ENCODE measurements at places on chromosomes 4 and X.

GRCh38 chr4:87838890-87839591, 6.3 kb downstream of the MEPE start:
- DNase-seq: no peak
- no peaks in the 10 kb centered on the region for H3K36me3 ChIP-seq
- H3K4me3 ChIP-seq: no peak overlapping the region

DNA sequence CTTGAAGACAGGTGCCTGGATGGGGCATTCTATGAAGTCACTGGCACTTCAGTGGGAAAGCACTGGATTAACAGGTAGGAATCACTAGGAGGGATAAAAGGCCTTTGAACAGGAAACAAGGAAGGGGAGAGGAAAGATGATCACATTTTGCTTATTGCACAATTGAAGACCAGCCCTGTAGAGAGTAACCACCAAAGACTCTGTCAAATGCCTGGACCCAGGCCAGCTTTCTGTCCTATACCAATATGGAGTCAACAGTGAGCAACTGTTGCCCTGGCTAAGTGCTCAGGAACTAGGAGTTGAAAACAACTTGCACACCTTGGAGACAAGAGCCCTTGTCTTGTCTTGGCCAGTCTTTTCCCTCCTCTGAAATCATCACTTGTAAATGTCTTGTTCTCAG, 14.1 kb upstream of the RTL3 start:
- no peaks in the 10 kb centered on the region for H3K4me1 ChIP-seq
- H3K27ac ChIP-seq: no peak overlapping the region
- no peak overlapping the region for H3K4me3 ChIP-seq
- H3K27me3 ChIP-seq: no peaks in the 10 kb centered on the region
- no peak for DNase-seq

GRCh38 chr4:74535512-74535911, 90.6 kb downstream of the AREG start:
- H3K27me3 ChIP-seq: no peaks in the 10 kb centered on the region
- H3K4me1 ChIP-seq: no peaks in the 10 kb centered on the region
- H3K4me3 ChIP-seq: no peak overlapping the region
- H3K36me3 ChIP-seq: no peaks in the 10 kb centered on the region
- no peak for DNase-seq

GRCh38 chrX:79089896-79090584, 54.4 kb upstream of the GPR174 start:
- DNase-seq: no peak
- peaks cover 8% of the 10 kb centered on the region for H3K4me1 ChIP-seq
- H3K27me3 ChIP-seq: no peaks in the 10 kb centered on the region
- H3K27ac ChIP-seq: no peak overlapping the region
- no peaks in the 10 kb centered on the region for H3K36me3 ChIP-seq

- no peak for DNase-seq
- H3K4me3 ChIP-seq: no peak overlapping the region
- no peak overlapping the region for H3K27ac ChIP-seq
- no peaks in the 10 kb centered on the region for H3K27me3 ChIP-seq
Measured at GRCh38 chr4:6372649-6373525, 99.5 kb downstream of the PPP2R2C start.

DNA sequence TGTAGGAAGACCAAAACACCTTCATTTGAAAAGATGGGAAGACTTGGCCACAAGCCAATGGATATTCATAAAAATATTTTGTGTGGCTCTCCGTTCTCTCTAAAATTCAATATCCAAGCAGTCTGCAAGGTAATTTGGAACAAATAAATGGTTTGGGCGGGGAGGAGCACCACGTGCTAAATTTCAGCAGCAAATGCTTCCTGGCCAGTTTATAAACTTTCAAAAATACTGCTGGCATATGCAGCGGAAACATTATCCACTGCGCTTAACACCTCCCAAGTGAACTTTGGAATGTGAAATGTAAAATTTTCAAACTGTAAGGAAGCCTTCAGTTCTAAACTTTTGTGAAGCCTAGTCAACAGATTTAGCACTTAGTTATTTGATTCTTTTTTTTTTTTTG, 191.0 kb downstream of the NSUN7 start:
- H3K4me1 ChIP-seq: no peaks in the 10 kb centered on the region
- H3K27me3 ChIP-seq: no peaks in the 10 kb centered on the region
- no peak for DNase-seq
- no peak overlapping the region for H3K27ac ChIP-seq

DNA sequence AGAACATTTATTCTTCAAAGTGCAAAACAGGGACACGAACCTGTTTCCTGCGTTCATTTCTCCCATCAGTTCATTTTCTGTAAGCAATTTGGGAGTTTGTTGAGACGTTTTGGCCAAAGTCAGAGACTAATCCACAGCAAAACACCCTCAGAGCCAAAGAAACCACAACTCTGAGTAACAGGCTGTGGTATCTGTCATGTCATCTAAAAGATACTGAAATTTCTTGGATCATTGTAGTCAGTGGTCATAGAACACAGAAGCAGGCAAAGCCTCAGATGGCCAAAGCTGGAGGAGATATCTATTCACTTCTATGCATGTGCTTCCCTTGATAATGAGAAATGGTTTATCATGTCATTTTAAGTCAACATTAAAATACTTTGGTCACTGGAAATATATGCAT, 485.6 kb upstream of the GALNT7 start:
- no peaks in the 10 kb centered on the region for H3K36me3 ChIP-seq
- H3K27ac ChIP-seq: no peak overlapping the region
- H3K27me3 ChIP-seq: no peaks in the 10 kb centered on the region

- no peak overlapping the region for H3K27ac ChIP-seq
- H3K4me1 ChIP-seq: no peaks in the 10 kb centered on the region
- DNase-seq: no peak
- H3K36me3 ChIP-seq: no peaks in the 10 kb centered on the region
- no peak overlapping the region for H3K4me3 ChIP-seq
Measured at GRCh38 chrX:103382877-103383276, 6.5 kb downstream of the BEX3 start.

DNA sequence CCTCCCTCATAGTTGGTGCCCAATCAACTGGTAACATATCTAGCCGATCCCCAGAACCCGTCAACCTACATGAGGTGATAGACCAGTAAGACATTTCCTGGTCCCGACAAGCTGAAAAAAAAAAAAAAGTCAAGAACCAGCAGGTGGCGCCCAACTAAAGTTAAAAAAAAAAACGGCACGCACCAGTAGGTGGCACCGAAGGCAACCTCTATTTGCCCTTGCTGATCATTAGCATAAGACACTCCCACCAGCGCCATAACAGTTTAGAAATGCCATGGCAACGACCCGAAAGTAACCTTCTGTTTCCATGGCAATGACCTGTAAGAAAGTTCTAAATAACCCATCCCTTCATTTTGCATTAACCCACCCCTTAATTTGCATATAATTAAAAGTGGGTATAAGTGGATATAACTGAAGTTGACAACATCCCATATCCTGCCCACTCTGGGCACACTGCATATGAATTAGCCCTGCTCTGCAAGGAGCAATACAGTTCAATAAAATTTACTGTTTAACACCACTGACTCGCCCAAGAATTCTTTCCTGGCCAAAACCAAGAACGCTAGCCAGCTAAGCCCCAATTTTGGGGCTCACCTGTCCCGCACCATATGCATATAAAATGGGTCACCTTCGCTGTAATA, 83.9 kb upstream of the SPANXB1 start:
- no peaks in the 10 kb centered on the region for H3K4me1 ChIP-seq
- H3K27ac ChIP-seq: no peak overlapping the region
- no peaks in the 10 kb centered on the region for H3K36me3 ChIP-seq

DNA sequence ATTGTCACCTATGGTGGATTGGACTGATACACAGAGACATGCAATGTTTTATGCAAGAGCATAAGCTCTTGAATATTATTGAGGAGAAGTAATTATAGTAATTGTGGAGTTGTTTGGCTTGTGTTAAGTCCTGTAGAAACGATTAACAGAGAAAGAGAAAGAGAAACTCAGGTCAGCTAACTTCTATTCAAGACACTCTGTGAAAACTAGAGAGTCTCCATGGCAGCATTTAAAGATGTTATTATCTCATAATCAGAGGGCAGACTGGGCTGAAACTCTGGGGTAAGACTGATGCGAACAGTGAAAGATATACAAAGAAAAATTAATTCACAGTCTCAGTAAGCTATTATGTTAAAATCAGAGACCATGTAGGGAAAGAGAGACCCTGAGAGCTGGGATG, 625.7 kb downstream of the FAT4 start:
- H3K27ac ChIP-seq: no peak overlapping the region
- H3K36me3 ChIP-seq: no peaks in the 10 kb centered on the region
- H3K27me3 ChIP-seq: no peaks in the 10 kb centered on the region

DNA sequence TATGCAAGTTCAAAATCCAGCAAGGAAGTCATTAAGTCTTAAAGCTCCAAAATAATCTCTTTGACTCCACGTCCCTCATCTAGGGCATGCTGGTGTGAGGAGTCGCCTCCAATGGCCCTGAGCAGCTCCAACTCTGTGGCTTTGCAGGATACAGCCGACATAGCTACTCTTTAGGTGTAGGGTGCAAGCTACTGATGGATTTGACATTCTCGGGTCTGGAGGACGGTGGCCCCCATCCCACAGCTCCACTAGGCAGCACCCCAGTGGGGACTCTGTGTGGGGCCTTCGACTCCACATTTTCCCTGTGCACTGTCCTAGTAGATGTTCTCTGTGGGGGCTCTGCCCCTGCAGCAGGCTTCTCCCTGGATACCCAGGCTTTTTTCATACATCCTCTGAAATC, 333.2 kb upstream of the FGF13 start:
- no peak overlapping the region for H3K4me3 ChIP-seq
- DNase-seq: no peak
- no peaks in the 10 kb centered on the region for H3K4me1 ChIP-seq
- H3K27ac ChIP-seq: no peak overlapping the region
- H3K36me3 ChIP-seq: no peaks in the 10 kb centered on the region

DNA sequence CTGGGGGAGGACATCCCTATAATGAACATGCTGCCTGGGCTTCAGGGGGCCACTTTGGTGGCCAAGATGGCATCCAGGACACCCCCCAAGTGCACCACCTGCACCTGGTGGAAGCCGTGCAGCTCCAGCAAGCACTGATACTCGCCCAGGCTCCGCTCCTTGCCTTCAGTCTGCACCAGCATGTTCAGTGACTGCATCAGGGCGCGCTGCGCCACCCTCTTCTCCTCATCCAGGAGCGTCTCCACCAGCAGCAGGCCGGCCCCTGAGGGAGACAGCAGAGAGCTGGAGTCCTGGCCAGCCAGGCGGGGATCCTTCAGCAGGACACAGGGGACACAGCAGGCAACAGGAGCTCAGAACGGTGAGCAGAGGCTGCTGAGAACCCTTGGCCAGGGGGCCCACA, 11.3 kb upstream of the SLC25A6 start:
- peaks cover 57% of the 10 kb centered on the region for H3K36me3 ChIP-seq
- no peak overlapping the region for H3K4me3 ChIP-seq
- no peak for DNase-seq
- H3K27ac ChIP-seq: no peak overlapping the region

- H3K4me3 ChIP-seq: no peak overlapping the region
- no peaks in the 10 kb centered on the region for H3K36me3 ChIP-seq
- peaks cover 43% of the 10 kb centered on the region for H3K4me1 ChIP-seq
- no peak overlapping the region for H3K27ac ChIP-seq
- no peak for DNase-seq
Measured at GRCh38 chrX:136625246-136625645, 22.7 kb upstream of the CD40LG start.

GRCh38 chr4:6128221-6128850, 72.0 kb downstream of the JAKMIP1 start:
- no peaks in the 10 kb centered on the region for H3K27me3 ChIP-seq
- DNase-seq: no peak
- no peak overlapping the region for H3K4me3 ChIP-seq
- no peaks in the 10 kb centered on the region for H3K36me3 ChIP-seq
- H3K4me1 ChIP-seq: no peaks in the 10 kb centered on the region
- H3K27ac ChIP-seq: no peak overlapping the region

DNA sequence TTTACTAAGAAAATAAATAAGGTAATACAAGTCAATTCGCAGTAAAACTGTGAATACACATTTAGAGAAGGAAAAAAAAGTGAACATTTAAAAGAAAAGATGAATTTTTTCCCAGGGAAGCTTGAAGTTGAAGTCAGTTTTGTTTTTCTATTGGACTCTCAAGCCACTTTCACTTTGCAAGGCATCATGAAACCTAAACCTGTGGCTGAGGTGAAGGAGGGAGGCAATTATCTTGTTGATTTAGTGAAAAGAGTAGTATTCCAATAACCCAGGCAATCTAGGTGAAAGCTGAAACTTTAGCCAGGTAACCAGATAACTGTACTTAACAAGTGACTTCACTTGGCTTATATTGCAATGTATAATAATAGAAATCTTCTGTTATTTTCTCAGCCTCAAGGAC, 138.6 kb downstream of the HDX start:
- no peaks in the 10 kb centered on the region for H3K27me3 ChIP-seq
- H3K4me1 ChIP-seq: no peaks in the 10 kb centered on the region
- no peak overlapping the region for H3K27ac ChIP-seq
- DNase-seq: no peak
- H3K36me3 ChIP-seq: no peaks in the 10 kb centered on the region
- no peak overlapping the region for H3K4me3 ChIP-seq

GRCh38 chr4:1373892-1374705, 27.1 kb downstream of the UVSSA start:
- H3K27me3 ChIP-seq: no peaks in the 10 kb centered on the region
- no peak for DNase-seq
- no peak overlapping the region for H3K4me3 ChIP-seq
- no peaks in the 10 kb centered on the region for H3K4me1 ChIP-seq

GRCh38 chrX:123648028-123648810, 84.6 kb downstream of the THOC2 start:
- H3K4me1 ChIP-seq: no peaks in the 10 kb centered on the region
- H3K36me3 ChIP-seq: no peaks in the 10 kb centered on the region
- H3K27me3 ChIP-seq: no peaks in the 10 kb centered on the region

All from natural killer cell (primary cell).